ENCODE measurements at places on chromosomes 3 and 15.

DNA sequence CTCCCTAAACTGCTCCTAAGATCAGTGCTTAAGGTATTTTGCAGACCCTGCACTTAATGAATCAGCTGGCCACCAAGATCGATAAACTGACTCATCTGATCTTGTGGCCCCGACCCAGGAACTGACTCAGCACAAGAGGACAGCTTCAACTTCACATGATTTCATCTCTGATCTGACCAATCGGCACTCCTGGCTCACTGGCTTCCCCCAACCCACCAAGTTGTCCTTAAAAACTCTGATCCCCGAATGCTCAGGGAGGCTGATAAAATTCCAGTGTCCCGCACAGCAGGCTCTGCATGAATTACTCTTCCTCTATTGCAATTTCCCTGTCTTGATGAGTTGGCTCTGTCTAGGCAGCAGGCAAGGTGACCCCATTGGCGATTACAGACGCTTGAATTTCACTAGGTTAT, 13.5 kb downstream of the HTR3E start:
- DNase-seq: peak; percentile 57

GRCh38 chr3:127574880-127575878, 15.4 kb downstream of the TPRA1 start:
- peak; percentile 89 for DNase-seq

DNA sequence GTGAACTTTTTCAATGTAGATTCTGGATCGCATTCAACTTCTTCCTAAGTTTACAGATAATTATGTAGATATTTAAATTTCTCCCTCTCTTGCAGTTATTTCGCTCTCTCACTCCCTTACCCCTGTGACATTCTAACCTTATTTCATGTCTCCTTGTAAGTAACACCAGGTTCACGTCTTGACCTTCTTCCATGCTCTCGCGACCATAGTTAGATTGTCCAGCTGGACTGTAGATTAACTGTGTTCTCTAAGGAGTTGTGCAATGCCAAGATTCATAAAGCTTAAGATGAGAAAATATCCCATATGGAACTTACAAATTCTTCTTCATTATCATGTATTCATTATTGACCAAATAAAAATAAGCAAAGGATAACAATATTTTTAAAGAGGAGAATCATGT, 430.5 kb downstream of the GABRG3 start:
- no peak for DNase-seq

DNA sequence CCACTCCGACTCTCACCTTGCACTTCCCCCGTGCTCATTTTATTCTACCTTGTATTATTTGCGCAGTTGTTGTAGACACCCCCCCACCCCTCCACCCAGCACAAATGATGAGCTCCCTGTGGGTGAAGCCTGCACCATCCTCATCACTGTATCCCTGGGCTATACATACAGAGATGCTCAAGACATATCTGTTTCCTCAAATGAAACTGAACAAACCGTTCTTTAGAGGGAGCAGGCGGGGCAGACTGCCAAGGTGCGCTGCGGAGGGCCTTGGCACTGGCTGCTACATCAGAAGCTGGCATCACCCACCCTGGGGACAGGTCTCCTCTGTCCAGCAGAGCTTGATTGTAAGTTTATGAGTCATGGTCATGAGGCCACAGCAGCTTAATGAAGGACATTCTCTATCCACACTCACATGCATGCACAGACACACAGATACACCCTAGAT, 29.0 kb downstream of the ADCY5 start:
- DNase-seq: no peak

GRCh38 chr15:55015093-55015445, 181.7 kb downstream of the RSL24D1 start:
- DNase-seq: no peak

GRCh38 chr3:177473184-177473583, 275.9 kb upstream of the TBL1XR1 start:
- DNase-seq: peak; percentile 69

DNA sequence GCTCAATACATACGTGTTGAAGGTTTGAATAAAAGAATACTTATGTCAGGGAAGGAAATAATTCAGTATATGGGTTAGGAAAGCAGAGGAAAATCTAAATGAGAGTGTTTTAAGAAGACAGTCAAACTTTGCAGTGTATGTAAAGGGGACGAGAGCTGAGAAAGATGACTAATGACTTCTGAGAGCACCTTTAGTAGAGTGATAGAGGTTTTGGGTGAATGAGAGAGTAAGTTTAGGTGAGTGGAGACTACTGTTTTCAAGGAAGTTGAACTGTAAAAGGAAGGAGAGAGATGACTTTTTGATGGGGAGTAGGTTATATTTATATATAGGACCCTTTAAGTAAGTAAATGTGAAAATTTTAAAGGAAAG, 9.4 kb downstream of the TBC1D23 start:
- no peak for DNase-seq

DNA sequence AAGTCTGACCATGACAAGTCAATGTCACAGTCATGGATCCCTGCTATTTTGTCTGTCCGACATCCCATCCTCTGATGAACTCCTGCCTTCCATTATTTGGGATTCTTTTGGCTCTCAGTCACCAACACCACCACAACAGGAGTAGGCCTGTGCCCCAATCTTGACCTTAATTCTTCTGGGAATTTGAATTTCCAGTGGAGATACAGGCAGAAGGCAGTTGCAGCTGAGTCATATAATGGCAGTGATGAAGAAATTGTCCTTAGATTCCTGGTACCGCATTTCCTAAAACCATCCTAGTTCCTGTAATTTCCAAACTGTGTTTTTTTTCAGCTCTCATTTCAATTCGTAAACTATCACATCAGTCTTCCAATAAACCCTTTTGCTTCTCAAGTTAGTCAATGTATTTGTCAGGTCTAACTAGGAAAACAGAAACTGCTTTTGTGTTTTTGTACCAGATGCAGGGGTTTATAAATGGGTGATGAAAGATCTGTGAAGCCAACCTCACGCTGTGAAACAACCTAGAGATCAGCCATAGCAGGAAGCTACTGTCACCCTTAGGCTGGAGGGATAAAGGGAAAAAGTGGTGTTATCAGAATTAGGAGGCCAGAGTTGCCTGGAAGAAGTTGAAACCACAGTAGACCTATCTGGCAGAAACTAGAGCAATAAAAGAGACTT, 126.3 kb upstream of the TMEM108 start:
- peak; percentile 45 for DNase-seq

DNA sequence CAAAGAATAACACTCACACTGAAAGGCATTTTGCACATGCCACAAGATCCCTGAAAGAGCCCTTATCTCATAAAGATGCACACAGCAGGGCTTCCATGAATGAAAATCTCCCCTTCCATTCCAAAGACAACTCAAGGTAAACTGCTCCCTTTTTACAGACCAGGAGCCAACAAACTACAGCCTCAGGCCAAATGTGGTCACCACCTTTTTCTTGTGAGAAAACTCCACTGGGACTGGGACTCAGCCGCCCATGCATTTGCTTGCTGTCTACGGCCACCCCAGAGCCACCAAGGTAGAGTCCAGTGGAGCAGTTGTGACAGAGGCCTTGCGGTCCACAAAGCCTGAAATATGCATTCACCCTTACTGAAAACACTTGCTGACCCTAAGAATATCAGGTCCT, 334.8 kb downstream of the OCA2 start:
- no peak for DNase-seq

- peak; percentile 60 for DNase-seq
Observed at GRCh38 chr3:15327941-15328340, 4.4 kb downstream of the SH3BP5 start.

- DNase-seq: peak; percentile 95
Observed at GRCh38 chr15:32838820-32839219, 121.0 kb downstream of the GREM1 start.

- no peak for DNase-seq
Observed at GRCh38 chr3:2589336-2589969, 490.8 kb downstream of the CNTN4 start.

GRCh38 chr3:141337991-141338390, 30.3 kb upstream of the ZBTB38 start:
- DNase-seq: no peak

DNA sequence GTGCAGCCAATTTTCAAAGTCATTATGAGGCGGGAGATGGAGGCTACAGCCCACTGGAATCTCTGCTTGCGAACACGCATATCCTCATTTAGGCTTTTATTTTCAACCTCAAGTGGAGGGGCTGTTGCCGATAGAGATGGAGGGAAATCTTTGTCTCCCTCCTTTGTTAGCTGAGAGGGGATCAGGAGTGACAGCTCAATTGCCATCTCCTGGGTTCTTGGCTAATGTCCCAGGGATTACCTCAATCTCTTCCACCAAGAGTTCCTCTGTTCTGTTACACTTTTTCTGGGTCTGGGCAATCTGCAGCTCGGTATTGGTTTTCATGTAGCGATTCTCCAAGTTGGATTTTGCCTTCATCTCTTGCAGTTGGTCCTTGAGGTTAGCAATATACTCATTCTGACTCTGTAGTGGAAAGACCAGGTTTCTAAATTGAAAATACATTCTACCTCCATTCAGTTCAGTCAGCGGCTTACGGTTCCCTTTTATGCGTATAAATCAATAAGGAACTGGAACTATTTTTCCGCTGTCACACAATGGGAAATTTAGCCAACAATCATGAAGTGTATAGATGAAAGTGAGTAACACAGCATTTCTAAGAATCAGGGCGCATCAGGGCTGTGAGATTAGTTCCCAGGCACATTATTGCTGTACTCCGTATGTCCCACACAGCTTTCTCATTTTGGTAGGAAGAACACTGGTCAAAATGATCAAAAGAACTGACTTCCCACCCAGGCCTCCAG, 36.2 kb upstream of the RPL35A start:
- DNase-seq: no peak

GRCh38 chr15:28123408-28124023, 24.4 kb upstream of the OCA2 start:
- DNase-seq: peak; percentile 63

DNA sequence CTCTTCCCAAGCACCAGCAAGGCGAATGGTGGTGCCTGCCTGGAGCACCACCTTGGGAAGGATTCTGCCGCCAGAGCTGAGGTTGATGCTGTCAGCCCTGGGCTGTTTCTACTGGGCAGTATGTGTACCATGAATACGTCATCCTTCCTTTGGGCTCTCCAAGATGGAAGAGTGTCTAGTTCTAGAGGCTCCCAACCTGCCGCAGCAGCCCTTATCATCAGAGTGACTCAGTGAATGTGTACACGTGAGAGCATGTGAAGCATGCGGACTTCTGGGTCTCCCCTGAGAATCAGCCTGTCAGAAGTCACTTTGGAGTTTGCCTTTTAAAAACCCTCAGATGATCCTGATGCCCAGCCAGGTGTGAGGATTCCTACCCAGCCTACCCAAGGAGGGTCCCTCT, 20.9 kb downstream of the PLA2G4D start:
- no peak for DNase-seq

DNA sequence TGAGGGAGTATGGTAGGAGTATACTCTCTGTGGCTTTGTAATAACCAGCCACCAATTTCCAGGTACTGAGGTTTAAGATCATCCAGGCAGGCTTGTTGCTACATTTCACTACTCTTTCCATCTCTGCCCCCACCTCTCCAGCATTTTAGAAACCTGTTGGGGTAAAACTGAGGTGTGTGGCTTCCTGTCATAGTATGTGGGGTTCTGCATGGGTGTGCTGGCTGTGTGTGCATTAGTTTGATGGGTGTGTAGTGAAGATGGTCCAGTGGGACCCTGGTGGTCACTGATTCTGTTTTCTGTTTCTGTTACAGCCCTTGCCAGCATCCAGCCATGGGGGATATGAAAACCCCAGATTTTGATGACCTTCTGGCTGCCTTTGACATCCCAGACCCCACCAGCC, 34.0 kb downstream of the ZNF592 start:
- DNase-seq: no peak

- no peak for DNase-seq
Observed at GRCh38 chr15:29800491-29801366, 21.5 kb downstream of the TJP1 start.

DNA sequence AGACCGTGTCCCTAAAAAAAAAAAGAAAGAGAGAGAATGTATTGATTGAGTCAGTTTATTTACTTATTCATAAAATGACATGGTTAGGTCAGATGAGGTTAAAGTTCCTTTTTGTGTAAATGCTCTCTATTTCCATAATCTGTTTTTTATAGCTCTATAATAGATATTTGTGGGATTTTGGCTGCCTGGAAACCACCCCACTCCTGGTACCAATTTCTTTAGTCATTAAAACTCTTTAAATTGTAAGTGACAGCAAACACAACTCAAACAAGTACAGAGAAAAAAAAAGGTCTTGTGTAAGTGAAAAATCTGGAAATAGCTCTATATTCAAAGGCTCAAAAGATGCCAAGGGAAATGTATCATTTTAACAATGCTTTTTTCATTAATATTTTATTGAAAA, 11.0 kb upstream of the PPP4R2 start:
- DNase-seq: no peak

- DNase-seq: no peak
Observed at GRCh38 chr15:70469651-70470555, 293.5 kb downstream of the UACA start.

DNA sequence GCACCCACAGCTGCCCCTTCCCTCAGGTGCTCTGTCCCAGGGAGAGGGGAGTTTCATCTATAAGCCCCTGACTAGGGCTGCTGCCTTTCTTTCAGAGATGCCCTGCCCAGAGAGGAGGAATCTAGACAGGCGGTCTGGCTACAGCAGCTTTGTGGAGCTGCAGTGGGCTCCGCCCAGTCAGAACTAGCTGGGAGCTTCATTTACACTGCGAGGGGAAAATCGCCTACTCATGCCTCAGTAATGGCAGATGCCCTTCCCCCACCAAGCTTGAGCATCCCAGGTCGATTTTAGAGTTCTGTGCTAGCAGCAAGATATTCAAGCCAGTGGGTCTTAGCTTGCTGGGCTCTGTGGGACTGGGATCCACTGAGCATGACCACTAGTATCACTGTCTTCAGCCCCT, 181.2 kb upstream of the RARB start:
- no peak for DNase-seq

GRCh38 chr15:36880224-36880912, 220.0 kb downstream of the MEIS2 start:
- no peak for DNase-seq

- no peak for DNase-seq
Observed at GRCh38 chr3:181683563-181683962, 28.2 kb upstream of the SOX2 start.

DNA sequence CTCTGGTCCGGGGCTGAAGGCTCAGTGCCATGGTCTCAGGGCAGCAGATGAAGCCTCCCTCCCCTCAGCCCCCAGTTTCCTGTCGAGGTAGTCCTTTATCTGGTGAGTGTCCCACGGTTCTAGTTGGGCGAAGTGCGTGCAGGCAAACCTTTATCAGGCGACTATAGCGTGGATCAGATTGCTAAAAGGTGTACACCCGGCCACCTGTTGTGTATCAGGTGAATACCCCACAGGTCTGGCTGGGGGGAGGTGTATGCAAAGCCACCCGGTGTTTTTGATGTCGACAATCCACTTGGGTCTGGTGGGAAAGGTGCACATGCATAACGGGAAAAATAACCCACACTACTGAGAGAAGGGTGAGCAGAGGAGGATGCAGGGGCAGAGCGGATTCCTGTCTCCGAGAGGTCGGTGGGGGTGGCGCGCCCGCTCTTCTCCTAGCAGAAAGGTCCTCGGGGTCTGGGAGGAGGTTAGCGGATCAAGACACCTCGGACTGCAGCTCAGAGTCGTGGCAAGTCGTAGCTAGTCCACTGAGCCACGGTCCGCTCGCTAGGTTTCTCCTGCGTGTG, 507 bp downstream of the SLC12A6 start:
- no peak for DNase-seq

GRCh38 chr3:155648013-155648591, 96.8 kb downstream of the PLCH1 start:
- no peak for DNase-seq

- no peak for DNase-seq
Observed at GRCh38 chr3:108669208-108669607, 79.7 kb downstream of the DZIP3 start.

- DNase-seq: no peak
Observed at GRCh38 chr15:82688691-82689090, 21.0 kb downstream of the AP3B2 start.

- DNase-seq: no peak
Observed at GRCh38 chr3:130537673-130538304, 20.8 kb downstream of the COL6A6 start.

Data from fibroblast of skin of right biceps (primary cell).